Inflammatory macrophage (primary cell): ENCODE measurements at places on chromosomes 4 and X.

DNA sequence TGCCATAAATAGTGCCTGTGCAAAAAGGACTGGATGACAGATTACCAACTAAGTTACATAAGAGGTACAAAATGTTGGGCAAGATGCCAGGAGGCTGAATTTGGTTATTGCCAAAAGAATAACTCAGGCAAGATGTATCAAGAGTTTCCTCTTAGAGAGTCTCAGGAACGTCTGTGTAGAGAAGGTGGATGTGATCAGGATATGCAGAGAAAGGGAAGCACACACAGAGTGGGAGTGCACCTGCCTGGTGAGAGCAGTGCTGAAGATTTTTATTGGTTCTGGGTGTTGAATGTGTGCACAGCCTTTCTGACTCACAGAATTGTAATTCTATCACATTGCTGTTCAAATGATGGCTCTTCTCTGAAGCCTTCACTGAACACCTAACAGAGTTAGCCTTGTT, 156.8 kb upstream of the HS3ST1 start:
- no peak for DNase-seq

- no peak for DNase-seq
Measured at GRCh38 chr4:128481752-128482480, 194.3 kb upstream of the PGRMC2 start.

GRCh38 chrX:38311743-38312142, 15.6 kb downstream of the RPGR start:
- DNase-seq: no peak

DNA sequence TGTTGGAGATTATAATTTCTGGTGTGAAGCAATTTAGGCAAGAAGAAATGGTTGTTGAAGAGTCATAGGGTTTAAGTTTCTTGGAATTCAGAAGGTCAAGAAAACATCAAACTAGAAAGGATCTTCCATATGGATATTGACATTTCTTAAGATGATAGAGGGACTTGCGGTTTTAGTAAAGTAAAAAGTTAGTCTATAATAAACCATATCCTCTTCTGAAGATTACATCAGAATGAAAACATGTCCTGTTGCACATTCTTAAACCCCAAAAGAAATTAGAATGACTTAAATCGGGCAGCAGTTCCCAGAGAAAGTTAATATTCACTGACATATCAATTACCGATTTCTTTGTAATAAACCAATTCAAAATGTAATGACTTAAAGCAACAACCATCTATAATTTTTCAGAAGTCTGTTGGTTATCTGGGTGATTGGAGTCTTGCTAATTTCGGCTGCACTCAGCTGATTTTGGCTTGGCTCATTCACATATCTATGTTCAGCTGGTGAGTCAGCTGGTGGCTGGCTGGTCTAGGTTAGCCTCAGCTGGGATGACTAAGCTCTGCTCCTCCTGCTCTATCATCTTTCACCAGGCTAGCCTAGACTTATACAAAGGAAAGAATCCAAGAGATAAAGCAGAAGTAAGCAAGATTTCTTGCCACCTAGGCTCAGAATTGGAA, 24.4 kb upstream of the DYNLT3 start:
- no peak for DNase-seq
